Cerebellum (tissue), 4 donors: ENCODE measurements at places on chromosomes 7 and 10.

- no peak for DNase-seq
These were observed 65.3 kb downstream of the SGCE start for GRCh38 chr7:94590526-94591162.

GRCh38 chr10:1579671-1580070 lies 157.7 kb downstream of the ADARB2 start:
- no peak for DNase-seq

- no peak for DNase-seq
These were observed 190.4 kb downstream of the AHR start for GRCh38 chr7:17488829-17489228.

GRCh38 chr7:86926732-86927131 lies 132.7 kb downstream of the ELAPOR2 start:
- peak; percentile 42 for DNase-seq

DNA sequence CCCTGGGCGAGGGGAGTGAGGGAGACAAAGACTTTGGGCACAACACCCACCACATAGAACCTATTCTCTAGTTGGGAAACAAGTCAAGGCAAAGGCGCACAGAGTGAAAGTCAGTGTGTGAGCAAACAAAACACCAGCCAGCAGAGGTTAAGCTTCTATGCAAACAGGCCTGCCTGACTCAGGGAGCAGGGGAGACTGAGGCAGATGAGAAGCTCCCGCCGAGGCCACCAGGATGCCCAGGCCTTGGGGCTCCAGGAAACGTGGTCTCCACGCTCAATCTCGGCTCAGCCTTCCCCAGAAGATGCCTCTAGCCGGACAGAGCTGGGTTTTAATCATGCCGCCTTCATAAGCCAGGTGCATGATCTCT lies 74.1 kb upstream of the KCNMA1 start:
- DNase-seq, result no peak

DNA sequence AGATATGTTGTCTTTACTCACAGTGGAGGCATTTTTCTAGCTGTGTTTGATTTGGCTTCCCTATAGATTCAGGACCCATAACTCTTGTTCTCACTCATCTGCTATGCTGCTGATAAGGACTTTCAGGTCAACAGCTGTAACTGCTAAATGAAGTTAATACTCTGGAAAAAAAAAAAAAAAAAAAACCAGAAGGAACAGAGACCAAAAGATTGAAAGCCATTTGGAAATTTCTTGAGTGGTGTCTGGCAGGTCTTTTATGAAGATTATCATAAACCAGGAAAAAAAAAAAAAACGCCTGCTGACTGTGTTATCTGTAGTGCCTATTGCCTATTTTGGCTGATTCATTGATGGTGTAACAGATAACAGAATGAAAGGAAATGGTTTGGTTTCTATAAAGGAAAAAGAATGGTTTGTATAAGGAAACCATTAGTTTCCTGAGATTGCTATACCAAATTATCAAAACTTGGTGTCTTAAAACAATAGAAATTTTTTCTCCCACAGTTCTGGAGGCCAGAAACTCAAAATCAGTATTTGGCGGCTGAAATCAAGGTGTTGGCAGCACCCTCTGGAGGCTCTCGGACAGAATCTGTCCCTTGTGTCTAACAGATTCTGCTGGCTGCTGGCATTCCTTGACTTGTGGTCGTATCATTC lies 60.5 kb upstream of the BET1 start:
- no peak for DNase-seq

DNA sequence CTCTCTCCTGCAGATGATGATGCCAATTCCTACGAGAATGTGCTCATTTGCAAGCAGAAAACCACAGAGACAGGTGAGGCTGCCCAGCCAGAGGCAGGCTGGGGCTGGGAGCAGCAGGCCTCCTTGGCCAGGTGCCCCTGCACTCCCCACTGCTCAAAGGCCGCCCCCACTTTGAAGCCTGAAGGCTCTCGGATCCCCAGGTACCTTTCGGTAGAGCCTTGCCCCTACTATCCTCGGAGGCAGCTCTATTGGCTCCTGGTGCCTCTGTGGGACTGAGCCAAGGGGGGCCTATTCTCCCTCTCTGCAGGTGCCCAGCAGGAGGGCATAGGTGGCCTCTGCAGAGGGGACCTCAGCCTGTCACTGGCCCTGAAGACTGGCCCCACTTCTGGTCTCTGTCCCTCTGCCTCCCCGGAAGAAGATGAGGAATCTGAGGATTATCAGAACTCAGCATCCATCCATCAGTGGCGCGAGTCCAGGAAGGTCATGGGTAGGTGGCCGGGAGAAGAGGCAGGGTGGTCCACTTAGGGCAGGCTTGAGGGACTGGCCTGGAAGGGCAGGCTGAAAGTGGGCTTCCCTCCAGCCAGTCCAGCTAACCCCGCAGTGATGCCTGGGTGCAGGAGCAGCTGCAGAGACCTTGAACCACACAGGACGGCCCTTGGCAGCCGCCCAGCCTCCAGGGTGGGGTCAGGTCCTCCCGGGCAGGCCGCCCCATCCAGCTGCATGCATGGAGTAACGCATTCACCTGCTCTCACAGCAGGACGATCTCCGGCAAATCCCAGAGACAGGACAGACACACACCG lies 14.1 kb downstream of the LAT2 start:
- no peak for DNase-seq

DNA sequence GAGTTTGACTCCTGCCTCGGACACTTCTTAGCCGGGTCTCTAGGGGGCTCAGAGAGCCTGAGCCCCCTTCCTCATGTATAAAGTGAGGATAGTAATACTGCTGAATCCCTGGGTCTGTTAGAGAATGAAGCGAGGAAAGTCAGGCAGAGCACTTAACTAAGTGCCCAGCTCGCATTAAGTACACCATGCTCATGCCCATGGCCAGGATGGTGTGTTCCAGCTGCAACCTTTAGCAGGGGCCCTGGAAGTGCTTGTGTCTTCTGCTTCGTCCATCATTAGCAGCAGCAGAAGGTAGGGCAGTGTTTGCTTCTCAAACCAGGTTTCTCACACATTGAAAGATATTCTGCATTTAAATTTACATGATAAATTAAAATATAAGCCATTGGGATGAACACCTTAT lies 27.3 kb upstream of the WDFY4 start:
- DNase-seq, result no peak

- DNase-seq, result no peak
These were observed 1.7 kb downstream of the LRRN3 start for GRCh38 chr7:111092406-111093236.

DNA sequence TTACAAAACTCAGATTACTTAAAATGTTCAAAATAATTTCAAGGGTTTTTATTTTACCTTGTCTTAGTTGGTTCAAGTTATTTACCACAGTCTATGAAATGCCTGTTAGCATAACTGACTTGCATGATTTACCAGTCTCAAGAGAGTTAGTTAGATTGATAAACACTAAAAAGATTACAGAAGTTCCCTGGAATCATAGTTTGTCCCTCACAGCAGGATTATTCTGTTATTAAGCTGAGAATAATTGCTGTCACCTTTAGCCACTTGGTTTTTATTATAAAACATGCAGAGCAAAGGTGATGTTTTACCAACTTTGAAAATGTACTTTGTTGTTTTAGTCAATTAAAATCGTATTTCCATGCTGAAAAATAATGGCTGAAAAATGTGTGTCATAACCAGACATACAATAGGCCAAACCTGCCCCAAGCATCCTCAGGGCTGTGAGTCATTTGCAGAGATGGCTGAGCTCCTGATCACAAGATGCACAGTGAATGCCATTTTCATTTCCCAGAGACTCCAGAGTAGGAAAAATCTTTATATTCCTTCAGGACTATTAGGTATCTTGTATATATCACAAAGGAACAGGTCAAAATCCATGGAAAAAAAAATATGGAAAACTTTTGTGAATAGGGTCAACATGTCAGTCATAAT lies 87.8 kb upstream of the DKK1 start:
- no peak for DNase-seq

DNA sequence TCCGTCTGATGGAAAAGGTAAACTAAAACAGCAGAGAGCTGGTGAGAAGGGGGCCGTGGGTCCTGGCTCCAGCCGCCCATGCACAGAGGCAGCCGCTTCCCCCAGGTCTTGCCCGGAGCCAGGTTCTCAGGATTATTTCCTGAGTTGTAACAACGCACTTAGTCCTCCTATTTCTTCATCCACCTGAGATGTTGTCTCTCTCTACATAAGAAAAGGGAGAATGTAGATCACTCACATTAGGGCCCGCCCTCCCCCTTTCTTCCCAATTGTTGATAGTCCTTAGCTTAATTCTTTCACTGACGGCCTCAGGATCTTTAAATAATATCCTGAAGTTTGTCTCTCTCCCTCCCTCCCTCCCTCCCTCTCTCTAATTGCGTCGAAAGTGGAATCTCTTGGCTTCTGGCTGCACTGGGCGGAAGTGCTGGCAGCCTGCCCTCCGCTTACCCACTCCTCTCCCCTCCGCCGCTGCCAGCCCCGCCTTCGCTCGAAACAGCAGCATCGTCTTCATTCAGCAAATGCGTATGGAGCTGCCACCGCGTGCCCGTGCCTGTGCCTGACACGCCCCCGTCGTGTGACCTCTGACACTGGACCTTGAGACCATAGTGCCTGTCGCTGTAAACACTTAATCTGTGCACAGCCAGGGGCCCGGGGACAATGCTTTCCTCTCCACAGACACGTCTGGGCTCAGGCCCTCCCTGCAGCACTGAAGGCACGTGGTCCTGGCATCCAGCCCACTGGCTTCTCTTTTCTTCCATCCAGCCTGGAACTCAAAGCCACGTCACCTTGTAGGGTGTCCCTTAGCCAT lies 174.5 kb upstream of the PPP2R2D start:
- DNase-seq, result no peak

DNA sequence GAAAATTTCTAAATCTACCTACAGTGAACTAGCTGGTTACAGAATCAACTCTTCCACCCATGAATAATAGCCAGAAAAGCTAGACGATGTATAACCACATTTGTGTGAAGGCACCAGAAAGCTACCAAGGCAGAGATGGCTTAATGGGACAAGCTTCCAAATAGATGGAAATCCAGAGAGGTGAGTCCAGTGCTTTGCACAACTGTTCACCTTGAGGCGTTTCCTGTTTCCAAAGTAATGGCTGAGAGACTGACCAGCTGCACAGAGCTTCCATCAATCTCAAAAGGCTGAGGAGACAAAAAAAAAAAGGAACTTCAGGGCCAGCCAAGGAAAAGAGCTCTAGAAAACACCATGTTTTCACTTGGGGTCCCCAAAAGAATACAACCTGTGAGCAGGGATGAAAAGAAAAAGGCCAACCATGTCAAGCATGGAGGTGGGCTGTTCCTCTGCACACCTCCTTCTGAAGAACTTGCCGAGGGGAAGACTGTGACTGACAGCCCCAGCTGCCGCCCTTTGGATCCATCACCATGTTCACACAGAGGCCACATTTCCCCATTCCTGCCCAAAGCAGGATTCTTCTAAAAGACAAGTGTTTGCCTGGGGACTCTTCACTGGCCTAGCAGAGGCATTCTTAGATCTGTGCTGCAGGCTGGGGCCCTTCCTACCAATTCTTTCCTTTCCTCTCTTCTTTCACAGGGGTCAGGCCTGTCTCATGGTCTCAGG lies 72.9 kb downstream of the ARHGAP21 start:
- no peak for DNase-seq

- peak; percentile 64 for DNase-seq
These were observed 48.7 kb upstream of the DYNC1I1 start for GRCh38 chr7:95723583-95724180.

DNA sequence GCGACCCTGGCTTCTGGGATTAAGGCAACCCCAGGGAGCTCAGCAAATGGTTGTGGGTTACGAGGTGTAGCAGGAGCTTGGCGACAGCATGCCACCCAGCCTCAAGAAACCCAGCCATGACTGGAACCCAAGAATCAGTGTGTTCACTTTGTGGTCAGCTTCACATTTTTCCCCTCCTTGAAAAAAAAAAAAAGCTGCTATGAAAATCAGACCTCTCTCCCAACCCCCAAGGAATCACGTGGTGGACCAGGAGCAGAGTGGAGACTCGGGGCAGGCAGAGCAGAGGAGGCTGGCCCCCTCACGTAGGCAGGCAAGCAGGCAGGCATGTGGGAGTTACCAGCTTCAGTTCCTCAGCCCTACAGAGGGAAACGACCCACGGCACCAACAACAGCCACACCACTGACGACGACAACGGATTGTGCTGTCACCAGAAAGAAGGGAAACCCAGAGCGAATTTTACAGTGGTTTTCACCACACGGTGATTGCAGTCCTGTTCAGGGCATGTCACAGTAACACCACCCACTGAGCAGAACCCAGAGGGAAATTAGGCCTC lies 203.4 kb downstream of the SLC25A13 start:
- DNase-seq, result no peak

- no peak for DNase-seq
These were observed 13.3 kb upstream of the RPA3 start for GRCh38 chr7:7731732-7732131.

- DNase-seq, result peak; percentile 99
These were observed at the start of gene HOGA1 for GRCh38 chr10:97584060-97584797. HOGA1 (plus strand) TSS chr10:97584389; CDS start chr10:97584704, 315 bp downstream.

DNA sequence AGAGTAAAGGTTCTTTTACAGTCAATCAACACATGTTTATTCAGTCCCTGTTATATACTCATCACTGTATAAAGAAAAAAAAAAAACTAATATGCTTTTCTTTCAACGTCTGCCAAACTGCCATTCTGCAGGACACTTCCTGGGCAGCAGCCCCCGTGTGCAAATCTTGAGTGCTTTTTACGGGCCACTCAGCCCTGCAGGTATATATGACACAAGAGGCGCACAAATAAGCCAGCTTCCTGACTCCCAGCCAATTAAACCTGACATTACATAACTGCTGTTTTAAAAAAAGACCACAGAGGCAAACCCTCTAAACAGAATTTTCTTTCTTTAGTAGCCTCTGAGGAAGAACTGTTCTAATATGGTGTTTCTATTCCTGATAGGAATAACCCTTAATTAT lies 263.0 kb upstream of the NEBL start:
- peak; percentile 44 for DNase-seq

- DNase-seq, result no peak
These were observed 81.3 kb downstream of the C10orf105 start for GRCh38 chr10:71638064-71638821.

- DNase-seq, result no peak
These were observed 93.7 kb downstream of the TMEM26 start for GRCh38 chr10:61359452-61359851.

GRCh38 chr7:135414850-135415439 lies 95.0 kb downstream of the CNOT4 start:
- DNase-seq, result no peak

DNA sequence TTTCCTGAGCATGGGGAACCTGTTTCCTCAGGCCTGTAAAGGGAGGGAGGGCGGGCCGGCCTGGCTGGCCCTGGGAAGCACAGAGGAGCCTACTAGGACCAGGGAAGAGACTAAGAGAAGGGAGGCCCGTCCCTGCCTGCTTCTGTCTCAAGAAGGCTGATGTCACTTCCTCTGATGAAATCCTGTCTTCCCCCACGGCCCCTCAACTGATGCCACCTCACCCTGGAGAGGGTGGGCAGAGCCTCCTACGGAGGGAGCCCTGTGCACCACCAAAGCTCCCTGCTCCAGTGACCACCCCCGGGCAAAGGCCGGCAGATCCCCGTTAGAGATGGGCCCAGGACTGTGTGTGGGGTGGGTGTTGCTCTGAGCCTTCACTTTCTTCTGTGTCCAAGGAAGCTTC lies 1.0 kb upstream of the PILRA start:
- no peak for DNase-seq
